Activated naive CD8-positive, alpha-beta T cell treated with anti-CD3 and anti-CD28 coated beads, Interleukin-2, amount 50 U/mL, for 24 hours (primary cell): ENCODE measurements at places on chromosomes 11 and 22.

DNA sequence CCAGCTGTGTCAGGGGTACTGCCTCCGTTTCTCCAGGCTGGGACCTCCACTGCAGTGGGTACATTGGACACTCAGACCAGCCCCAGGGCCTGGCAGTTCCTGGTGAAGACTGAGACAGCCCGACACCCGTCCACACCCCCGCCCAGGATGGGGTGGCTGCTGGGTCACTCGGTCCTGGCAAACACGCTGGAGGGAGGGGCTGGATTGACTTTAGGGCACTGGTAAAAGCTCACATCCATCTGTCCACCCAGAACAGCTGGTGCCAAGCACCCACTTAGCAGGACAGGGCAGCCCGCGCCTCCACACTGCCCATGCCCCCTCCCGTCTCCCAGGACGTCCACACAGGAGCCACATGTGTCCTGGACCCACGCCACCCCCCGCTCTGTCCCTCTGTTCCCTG, 10.7 kb upstream of the TBX1 start:
- no peak for DNase-seq

DNA sequence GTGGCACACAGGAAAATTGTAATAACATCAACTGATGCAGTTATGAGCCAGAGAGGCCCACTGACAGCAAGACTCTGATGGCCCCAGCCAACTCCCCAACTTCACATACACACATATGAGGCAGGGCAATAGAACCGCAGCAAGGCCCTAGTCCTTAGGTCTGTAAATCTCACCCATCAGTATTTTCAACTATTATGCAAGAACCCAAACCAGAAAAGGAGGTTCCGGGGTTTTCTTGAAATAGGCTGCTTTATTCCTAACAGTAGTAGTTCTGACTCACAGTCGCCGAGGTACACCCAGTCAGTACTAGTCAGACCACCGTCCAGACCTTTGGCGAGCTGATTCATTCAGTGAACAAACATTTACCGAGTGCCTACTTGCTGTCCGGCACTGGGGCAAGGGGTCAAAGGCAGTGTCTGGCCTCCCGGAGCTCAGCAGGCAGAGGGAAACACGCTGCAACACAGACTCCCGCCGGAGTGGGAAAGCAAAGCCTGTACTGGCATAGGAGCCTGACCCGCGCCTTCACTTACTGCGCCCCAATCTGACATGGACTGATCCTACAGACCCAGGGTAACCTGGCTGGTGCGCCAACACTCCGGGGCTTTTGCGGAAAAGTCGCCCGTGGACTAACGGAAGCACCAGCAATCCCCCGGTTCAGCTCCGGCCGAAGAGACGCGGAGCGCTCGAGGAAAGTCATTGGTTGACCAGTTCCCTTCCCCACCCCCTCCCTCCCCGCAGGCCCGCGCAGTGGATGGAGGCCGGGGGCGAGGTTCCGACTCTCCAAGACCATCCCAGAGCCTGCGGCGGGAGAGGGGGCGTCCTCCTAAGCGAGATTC, 1.3 kb downstream of the PLEKHA7 start:
- DNase-seq = no peak

DNA sequence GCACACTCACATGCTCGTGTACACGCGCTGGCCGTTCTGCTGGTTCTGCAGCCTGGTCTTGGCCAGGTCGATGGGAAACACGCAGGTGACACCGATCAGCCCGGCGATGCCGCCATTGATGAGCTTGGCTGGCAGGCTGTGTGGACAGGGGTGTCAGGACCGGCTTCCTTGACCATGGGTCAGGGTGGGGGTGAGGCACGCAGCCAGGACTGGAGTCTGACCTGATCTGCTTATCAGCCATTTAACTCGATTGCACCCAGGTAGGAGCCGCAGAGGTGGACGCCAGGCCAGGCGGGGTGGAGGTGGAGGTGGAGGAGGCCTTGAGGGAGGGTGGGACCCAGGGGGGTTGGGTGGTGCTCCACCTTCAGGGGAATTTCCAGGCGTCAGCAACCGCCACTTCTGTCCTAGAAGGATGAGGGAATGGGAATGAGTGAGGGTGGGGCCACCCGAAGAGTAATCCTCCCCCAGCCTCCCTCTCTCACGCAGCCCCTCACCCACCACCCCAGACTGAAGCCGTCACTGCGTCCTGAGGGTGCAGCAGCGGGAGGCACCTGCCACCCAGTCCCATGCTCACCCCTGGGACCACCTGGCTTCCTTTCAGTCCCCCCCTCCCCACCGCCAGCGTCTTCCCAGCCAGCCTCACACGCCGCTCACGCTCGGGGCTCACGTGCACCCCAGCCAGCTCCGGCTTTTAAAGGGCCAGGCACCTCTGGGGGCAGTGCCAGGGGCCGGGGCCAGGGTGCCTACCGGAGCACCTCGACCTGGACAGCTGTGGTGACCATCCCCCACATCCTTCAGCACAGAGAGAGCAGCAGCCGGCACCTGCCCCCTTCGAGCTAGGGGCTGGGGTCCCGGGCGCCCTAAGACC, 3.1 kb downstream of the SLC25A22 start:
- no peak for DNase-seq

DNA sequence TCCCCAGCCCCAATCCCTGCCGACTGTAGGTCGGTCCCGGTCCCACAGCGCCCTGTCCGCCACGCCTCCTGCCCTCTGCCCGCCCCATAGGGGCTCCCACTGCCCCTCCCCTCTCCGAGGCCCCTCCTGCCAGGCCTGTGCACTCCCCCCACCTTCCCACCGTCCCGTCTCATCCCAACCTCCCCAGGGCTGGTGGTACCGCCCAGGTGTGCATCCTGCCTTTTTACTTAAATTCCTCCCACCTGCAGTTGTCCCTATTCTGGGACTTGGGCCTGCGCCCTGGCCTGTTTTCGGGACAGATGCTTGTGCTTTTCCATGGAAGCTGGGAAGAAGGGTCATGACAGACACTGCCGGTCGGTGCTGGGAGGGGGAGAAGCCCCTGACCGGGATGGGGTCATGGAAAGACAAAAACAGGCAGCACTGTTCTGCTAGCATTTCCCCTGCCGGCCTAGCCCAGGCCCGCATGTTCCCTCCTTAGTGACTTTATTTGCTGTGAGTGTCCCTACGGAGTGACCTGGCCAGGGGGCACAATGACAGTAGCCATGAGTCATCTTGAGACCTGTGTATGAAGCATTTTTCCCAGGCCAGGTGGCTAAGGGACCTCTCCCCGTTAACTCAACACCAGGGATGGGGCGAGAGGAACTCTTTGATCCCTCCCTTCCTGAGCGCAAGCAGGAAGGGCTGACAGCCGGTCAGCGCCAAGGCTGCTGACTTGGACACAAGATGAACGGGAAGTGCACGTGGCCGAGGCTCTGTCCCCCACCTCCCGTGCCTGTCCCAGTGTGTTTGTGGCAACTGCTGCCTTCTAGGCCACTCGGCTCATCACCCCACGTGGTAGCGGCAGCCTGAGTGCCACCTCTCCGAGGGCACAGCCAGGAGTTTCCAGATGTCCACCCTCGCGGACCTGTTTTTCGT, 7.1 kb downstream of the TBX1 start:
- DNase-seq = no peak

DNA sequence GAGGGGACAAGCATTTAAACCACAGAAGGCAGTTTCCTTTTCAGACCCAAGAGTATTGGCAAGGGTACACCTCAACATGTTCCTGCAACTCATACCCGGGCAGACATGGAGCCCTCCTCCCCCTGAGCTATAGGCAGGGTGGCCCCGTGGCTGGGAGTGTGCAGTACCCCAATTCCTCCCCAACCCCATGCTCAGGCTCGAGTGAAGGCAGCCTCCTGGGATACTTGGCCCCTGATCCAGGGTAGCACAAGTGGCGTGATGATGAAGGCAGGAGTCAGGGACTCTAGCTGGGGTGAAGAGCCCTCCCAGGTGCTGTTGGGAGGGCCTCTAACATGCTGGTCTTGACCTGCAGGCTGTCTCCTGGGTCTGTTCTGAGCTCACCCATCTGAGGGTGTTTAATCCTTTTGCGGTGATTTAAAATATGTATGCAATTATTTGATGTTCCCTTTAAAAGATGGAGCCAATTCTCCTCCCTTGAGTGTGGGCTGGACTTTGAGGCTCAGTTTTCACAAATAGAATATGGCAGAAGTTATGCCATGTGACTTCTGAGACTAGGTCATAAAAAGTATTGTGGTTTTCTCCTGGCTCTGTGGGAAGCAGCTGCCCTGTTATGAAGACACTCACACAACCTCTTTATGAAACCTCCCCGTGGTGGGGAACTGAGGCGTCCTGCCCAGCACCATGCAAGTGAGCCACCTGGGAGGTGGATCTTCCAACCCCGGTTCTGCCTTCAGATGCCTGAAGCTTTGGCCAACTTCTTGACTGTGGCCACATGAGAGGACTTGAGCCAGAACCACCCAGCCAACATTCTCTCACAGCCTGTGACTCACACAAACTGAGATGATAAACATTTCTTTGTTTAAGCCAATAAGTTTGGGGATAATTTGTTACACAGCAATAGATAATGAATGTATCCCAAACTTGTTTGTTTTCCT, 54.7 kb upstream of the NECTIN1 start:
- no peak for DNase-seq

- DNase-seq = no peak
Observed at GRCh38 chr11:100825626-100826025, 138.5 kb downstream of the ARHGAP42 start.

DNA sequence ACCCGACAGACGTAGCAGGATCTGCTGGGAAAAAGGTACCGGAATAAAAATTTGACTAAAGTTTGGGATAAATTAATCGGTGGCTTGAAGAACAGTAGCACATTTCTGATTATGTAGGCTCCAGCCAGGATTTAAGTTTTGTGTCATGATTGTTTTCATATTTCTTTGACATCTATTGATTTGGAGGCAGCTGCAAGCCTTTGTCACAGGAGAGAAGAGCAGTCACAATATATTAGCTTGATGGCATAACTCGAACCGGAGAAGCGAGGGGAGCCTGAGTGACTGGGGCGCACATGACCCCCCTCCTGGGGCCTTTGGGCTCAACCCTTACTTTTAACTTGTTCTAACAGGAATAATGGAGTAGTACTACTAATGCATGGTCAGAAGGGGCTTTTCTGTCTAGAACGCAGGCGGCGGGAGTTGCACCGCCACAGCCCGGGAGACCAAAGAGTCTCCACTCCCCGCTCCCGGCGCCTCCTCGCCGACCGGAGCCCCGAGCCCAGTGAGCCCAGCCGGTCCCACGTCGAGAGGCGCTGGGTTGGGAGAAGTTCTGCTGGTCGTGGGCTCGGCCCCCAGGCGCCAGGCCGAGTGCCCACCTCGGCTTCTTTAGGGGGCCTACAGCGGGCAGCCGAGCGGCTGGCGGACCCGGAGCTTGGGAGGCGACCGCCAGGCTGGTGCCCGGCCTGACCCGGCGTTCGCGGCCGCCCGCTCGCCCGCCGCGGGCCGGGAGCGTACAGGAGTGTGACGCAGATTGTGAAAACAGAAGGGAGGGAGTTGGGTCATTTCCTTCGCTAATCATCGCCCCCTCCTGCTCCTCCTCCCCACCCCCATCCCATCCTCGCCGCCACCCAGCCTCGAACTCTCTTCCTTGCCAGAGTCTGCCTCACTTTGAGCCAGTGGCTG, 15.7 kb upstream of the PAX6 start:
- DNase-seq = no peak

- DNase-seq = no peak
Observed at GRCh38 chr22:49322231-49322630, 505.4 kb downstream of the BRD1 start.

GRCh38 chr11:19232910-19233503, 7.7 kb downstream of the E2F8 start:
- no peak for DNase-seq
